ENCODE measurements at places on chromosomes 4 and X.

DNA sequence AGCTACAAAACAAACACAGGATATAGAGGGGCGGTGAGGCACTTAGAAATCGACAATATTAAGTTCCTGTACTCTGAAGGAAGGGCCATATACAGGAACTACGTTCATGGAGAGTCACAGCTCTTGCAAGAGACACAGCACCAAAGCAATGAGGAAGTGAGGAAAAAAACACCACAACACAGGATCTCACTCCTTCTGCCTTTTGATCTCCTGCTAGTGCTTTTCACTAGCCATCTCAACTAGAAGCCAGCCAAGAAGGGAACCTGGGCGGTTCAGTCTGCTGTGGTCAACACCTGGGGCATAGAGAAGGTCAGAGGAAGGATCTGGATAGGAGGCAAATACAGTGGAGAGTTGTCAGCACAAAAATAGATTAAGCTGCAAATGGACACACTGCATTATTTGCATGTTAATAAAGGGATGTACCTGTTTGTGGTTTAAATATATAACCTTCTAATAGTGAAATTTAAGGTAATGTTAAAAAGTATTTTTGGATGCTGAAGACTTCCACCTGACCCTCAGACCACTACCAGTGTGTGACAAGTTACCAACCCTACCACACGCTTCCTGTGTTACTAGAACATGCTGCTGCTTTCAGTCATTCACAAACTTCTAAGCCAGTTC is 104.6 kb downstream of the DTHD1 start:
- DNase-seq: no peak

- DNase-seq: no peak
Observed at GRCh38 chr4:172826861-172827260, 341.8 kb upstream of the GALNT7 start.

DNA sequence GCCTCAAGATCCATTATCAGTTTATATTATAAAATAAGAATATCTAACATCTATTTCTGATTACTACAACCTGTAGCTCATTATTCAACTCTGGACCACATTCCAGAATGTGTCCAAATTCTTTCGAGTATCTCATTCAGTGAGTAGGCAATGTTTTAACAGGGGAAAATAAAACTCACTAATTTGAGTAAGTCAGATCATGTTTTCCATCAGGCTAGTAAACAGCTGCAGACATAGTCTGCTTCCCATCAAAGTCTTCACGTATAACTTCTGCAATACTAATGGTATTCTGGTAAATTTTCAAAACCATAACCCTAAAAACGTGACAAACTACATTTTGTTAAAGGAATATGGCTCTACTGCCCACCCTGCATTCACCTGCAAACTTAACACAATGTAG is 31.8 kb downstream of the TBCK start:
- no peak for DNase-seq

- no peak for DNase-seq
Observed at GRCh38 chrX:100652266-100652665, 8.3 kb downstream of the SRPX2 start.

GRCh38 chrX:29852767-29853166 is 362.6 kb upstream of the MAGEB2 start:
- DNase-seq: no peak

DNA sequence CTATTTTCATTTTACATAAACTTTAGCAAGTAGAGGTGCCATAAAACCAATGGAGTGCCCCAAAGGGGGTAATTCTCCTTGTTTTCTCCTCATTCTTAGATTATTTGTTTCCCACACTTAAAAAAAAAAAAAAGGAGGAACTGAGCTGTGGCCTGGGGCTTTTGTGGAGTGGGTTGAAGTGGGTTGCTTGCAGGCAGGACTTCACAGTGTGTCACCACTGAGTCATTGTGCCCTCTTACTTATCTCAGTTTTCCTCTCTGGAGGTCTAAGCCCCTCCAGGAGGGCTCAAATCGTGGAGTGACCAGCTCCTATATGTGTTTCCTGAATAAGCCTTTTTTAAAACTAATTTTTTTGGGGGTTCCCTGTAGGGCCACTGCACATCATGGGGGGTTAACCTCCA is 69.0 kb downstream of the SLC16A2 start:
- no peak for DNase-seq

- DNase-seq: no peak
Observed at GRCh38 chrX:10157032-10157341, 212 bp downstream of the CLCN4 start.

GRCh38 chr4:102455750-102456149 is 45.4 kb upstream of the NFKB1 start:
- no peak for DNase-seq

- no peak for DNase-seq
Observed at GRCh38 chrX:20461002-20461401, 194.3 kb upstream of the RPS6KA3 start.

DNA sequence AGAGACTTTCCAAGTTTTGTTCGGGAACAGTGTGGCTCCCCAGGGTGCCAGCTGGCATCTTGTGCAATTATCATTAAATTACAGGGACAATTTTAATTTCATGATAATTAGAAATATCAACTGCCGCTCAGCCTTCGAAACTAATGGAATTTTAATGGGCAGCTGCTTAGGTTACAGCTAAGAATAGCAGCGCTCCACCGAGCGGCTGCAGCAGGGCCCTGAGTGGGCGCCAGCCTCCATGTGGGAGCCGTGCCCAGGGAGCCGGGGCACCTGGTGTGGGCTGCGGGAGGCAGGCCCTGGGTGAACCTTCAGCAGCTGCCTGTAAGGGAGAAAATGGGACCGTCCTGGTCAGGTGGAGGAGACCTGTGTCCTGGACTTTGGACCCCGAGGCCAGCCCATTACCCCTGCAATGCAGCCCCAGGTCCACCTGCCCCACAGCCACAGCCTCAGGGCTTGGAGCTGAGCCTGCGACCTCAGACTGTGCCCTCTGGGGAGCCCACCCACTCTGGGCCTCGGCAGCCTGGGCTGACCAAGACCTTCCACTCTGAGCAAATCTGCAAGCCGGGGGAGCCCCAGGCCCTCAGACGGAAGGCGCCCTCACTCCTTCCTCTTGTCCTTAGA is 21.1 kb downstream of the MSANTD1 start:
- no peak for DNase-seq

DNA sequence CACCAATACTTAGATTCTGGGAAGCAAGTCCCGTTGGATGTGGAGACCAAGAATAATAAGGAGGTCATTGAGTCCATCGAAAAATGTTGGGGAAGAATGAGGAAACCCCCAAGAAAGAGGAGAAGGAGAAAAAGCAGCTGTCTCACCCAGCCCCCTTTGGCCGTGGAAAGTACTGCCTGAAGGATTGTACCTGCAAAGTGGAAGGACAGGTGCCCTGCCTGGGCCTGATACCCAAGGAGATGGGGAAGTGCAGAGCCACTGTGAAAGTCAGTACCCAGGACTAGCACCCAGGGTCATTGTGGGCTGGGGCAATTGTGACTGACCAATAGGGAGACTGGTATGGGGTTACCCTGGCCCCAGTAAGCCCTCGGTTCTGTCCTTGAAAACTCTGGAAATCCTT is 13.8 kb upstream of the CFAP299 start:
- DNase-seq: no peak
